ENCODE measurements at places on chromosomes 5 and 9. TPM values are rescaled to one million over a fixed set of nuclear protein-coding genes. Genes with fewer than 3 reads are reported as not detected.

Gene TMEM252
- total RNA-seq: not detected

Gene CER1
- total RNA-seq: 0.30 TPM

Gene BTNL8
- total RNA-seq: not detected

Gene GABRP
- total RNA-seq: not detected

Gene N4BP3
- 2.7 TPM for total RNA-seq

Gene SARDH
- total RNA-seq: 0.28 TPM

Gene CDO1
- 5.3 TPM for total RNA-seq

Gene JADE2
- 25.8 TPM for total RNA-seq

Gene SHC3
- 0.16 TPM for total RNA-seq

Gene MEIKIN
- total RNA-seq: not detected

Gene ASPN
- 2.3 TPM for total RNA-seq

Gene MCCC2
- 131 TPM for total RNA-seq

Gene PCDHGB5
- 8.3 TPM for total RNA-seq

Gene ZFP37
- 1.2 TPM for total RNA-seq

Gene CDH9
- not detected for total RNA-seq

Gene CSF2
- not detected for total RNA-seq

Gene IL5
- total RNA-seq: not detected

Gene SUSD3
- 0.77 TPM for total RNA-seq

Gene ADAMTS19
- total RNA-seq: 1.3 TPM

Gene SPATA31D4
- total RNA-seq: not detected

Gene WWC1
- 1.3 TPM for total RNA-seq

Gene CCDC171
- 1.9 TPM for total RNA-seq

Gene MACIR
- 3.1 TPM for total RNA-seq

Gene ABLIM3
- total RNA-seq: 106 TPM

Gene INSL4
- not detected for total RNA-seq

Gene IL9
- total RNA-seq: not detected

Gene FCHSD1
- 4.3 TPM for total RNA-seq

Gene LHX3
- not detected for total RNA-seq

Gene PCDHGB1
- 11.5 TPM for total RNA-seq

Gene EQTN
- total RNA-seq: not detected

Gene TRIM7
- total RNA-seq: 4.8 TPM

Gene APBA1
- total RNA-seq: 3.6 TPM

Gene ARID3C
- total RNA-seq: not detected

Gene ABL1
- total RNA-seq: 31.2 TPM

Gene CCDC69
- total RNA-seq: 74.9 TPM

Gene GFRA3
- 0.97 TPM for total RNA-seq

Gene HABP4
- total RNA-seq: 21.8 TPM

Gene ST8SIA4
- total RNA-seq: 12.9 TPM

Gene SLCO6A1
- total RNA-seq: not detected

Gene MUSK
- total RNA-seq: 1.5 TPM

Gene CANX
- total RNA-seq: 451 TPM

Gene HSPB3
- 378 TPM for total RNA-seq

Gene PCDHGA1
- total RNA-seq: 3.1 TPM

Gene FBXO10
- 6.1 TPM for total RNA-seq

Gene ITK
- 0.51 TPM for total RNA-seq
